Progenitor cell of endocrine pancreas (in vitro differentiated cells): ENCODE measurements at places on chromosomes 2 and 18. TPM values are rescaled to one million over a fixed set of nuclear protein-coding genes. Genes with fewer than 3 reads are reported as not detected.

Gene TMBIM1
- total RNA-seq = 131 and 137 TPM in 2 replicates

Gene LINC00305
- total RNA-seq = 0.71 and 1.6 TPM in 2 replicates

Gene INHBB
- total RNA-seq = 0.16 TPM in 1 of 2 replicates, not detected in the other

Gene CDH2
- 197 and 210 TPM in 2 replicates for total RNA-seq

Gene HOXD4
- not detected in 2 replicates for total RNA-seq

DNA sequence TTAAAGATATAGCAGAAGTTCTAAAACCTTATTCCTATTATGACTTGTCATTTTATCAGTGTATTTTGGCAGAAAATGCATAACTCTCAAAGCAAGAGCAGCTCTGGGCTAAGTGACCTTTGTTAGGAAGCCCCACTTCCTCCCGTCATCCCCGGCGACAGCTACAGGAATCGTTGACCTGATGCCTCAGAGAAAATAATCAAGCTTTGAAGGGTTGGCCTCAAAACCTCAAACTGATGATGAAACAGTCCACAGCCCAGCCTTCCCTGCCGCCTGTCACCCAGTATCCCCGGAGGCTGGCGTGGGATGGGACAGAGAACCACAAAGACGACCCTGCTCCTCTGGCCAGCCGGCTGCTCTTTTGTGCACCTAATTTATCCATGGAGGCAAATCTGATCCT, 65.3 kb downstream of the KCNF1 start:
- H3K4me1 ChIP-seq = no peaks in the 10 kb centered on the region
- H3K27ac ChIP-seq = no peak overlapping the region
- H3K36me3 ChIP-seq = no peaks in the 10 kb centered on the region
- H3K27me3 ChIP-seq = peaks cover 31% of the 10 kb centered on the region
- no peak overlapping the region for H3K4me3 ChIP-seq

DNA sequence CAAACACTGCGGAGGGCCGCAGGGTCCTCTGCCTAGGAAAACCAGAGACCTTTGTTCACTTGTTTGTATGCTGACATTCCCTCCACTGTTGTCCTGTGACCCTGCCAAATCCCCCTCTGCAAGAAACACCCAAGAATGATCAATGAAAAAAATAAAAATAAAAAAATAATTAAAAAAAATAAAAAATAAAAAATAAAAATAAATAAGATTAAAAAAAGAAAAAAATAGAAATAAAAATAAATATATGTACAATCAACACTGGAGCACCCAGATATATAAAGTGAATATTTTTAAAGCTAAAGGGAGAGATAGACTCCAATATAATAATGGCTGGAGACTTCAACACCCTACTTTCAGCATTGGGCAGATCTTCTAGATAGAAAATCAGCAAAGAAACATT, 23.8 kb upstream of the EML6 start:
- no peak overlapping the region for H3K27ac ChIP-seq
- H3K36me3 ChIP-seq = no peaks in the 10 kb centered on the region
- H3K4me1 ChIP-seq = no peaks in the 10 kb centered on the region
- no peaks in the 10 kb centered on the region for H3K27me3 ChIP-seq

DNA sequence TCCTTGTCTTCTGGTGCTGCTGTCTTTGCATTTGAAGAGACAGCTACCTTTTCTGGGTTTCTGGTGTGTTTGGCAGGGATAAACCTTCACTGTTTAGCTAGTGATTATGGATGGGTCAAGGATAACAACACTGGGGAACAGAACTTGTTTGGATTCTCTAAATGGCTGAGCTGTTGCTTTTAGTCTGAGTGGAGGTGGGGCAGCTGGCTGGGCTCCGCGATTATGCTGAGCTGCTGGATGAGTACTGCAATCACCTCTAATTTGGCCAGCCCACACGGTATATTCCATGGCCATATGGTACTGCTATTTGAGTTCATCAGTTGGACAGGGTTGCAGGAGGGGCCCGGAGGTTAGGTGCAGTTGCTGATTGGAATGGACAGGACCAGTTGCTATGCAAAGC, 361.6 kb upstream of the TFPI start:
- no peaks in the 10 kb centered on the region for H3K36me3 ChIP-seq
- no peaks in the 10 kb centered on the region for H3K27me3 ChIP-seq
- peak overlapping the region; percentile 3 for H3K27ac ChIP-seq
- H3K4me3 ChIP-seq = no peak overlapping the region
- no peak for DNase-seq
- peaks cover 4% of the 10 kb centered on the region for H3K4me1 ChIP-seq

GRCh38 chr2:217325251-217325650, 465.4 kb upstream of the TNP1 start:
- no peak for DNase-seq
- no peaks in the 10 kb centered on the region for H3K27me3 ChIP-seq
- peaks cover 21% of the 10 kb centered on the region for H3K4me1 ChIP-seq

GRCh38 chr2:127675331-127676261, at the start of gene LIMS2:
LIMS2 (minus strand) TSS chr2:127675530; CDS start chr2:127675024, 506 bp downstream.
- H3K36me3 ChIP-seq = no peaks in the 10 kb centered on the region
- H3K4me3 ChIP-seq = peak within 1 kb of the TSS; percentile 71
- peak within 1 kb of the TSS; percentile 78 for H3K27ac ChIP-seq
- DNase-seq = no peak
- peaks cover 10% of the 10 kb centered on the region for H3K4me1 ChIP-seq

DNA sequence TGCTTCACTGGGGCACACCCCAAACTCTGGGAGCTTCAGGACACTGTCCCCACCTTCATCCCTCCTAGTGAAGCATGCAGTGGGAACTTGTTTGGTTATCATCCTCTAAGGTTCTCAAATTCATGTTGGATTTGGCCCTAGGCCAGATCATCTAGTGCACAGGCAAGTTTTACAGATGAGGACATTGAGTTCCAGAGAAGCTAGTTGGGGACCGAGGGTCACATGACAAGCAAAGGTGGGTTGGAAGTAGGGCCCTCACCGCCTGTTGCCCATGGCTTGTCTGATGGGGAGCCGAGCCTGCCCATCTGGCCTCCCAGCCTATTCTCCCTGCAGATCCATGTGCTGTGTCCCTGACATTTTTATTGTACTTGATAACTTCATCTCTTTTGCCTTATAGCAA, 2.8 kb downstream of the PRKCE start:
- no peak overlapping the region for H3K4me3 ChIP-seq
- peaks cover 14% of the 10 kb centered on the region for H3K4me1 ChIP-seq
- H3K27ac ChIP-seq = no peak overlapping the region
- peaks cover 56% of the 10 kb centered on the region for H3K27me3 ChIP-seq
- no peak for DNase-seq

GRCh38 chr2:231260442-231261208, 62.2 kb downstream of the ARMC9 start:
- no peaks in the 10 kb centered on the region for H3K27me3 ChIP-seq
- no peak for DNase-seq
- H3K4me1 ChIP-seq = no peaks in the 10 kb centered on the region
- no peak overlapping the region for H3K27ac ChIP-seq

DNA sequence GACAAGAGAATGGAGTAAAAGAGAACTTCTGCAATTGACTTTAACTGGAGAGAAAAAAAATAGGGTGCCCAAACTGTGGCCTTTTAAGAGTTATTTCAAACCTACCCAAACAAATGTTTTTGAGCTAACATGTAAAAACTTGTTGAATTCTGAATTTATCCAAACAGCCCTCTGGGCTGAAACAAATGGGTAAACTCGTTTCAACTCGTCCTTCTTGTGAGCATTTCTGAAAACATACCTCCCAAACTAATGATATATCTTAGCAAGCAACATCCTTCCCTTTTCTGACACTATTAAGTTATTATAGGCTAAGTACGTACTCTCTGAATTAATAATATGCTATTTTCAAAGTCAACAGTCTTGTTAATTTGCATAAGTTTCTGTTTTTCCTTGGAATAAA, 793.0 kb upstream of the ACVR2A start:
- H3K4me3 ChIP-seq = no peak overlapping the region
- H3K4me1 ChIP-seq = no peaks in the 10 kb centered on the region
- no peaks in the 10 kb centered on the region for H3K36me3 ChIP-seq
- DNase-seq = no peak
